ENCODE measurements at places on chromosomes 13 and 19.
A peak's percentile ranks its signal among the peaks of the same experiment; 100 is the strongest.

GRCh38 chr13:95222733-95223018, 78.6 kb downstream of the ABCC4 start:
- no peak for DNase-seq

GRCh38 chr19:29578349-29578748, 27.7 kb upstream of the POP4 start:
- DNase-seq, result no peak

- DNase-seq, result no peak
Measured at GRCh38 chr19:17865364-17866311, 5.9 kb downstream of the RPL18A start.

DNA sequence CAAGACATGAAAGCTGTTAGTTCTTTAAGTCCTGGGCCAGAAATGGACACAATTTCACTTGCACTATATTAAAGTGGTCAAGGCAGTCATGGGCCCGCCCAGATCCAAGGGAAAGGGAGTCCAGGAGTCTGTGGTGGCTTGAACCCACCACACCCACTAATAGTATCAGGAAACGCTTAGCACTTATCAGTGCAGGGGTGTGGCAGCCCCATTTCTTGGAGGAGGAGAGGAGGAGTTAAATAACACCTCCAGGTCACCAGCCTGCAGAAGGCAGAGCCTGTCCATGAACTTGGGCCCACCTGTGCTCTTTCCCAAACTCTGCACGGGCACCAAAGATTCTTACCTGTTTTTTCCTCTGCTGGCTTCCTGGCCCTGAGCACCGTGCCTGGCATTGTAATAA, 5.4 kb upstream of the NTN5 start:
- no peak for DNase-seq

GRCh38 chr13:42348576-42348975, 76.6 kb downstream of the AKAP11 start:
- DNase-seq, result no peak

- DNase-seq, result no peak
Measured at GRCh38 chr19:6219586-6220290, 60.0 kb downstream of the MLLT1 start.

GRCh38 chr19:30742406-30742938, 370.3 kb downstream of the ZNF536 start:
- DNase-seq, result no peak

- no peak for DNase-seq
Measured at GRCh38 chr13:41061914-41062837, 867 bp downstream of the WBP4 start.

GRCh38 chr13:46604226-46604990, 51.4 kb downstream of the LRCH1 start:
- DNase-seq, result no peak

GRCh38 chr13:83984793-83985192, 102.5 kb upstream of the SLITRK1 start:
- no peak for DNase-seq

GRCh38 chr13:73341748-73342147, 282.9 kb downstream of the KLF5 start:
- DNase-seq, result no peak

GRCh38 chr19:49110567-49110966, 3.6 kb upstream of the LIN7B start:
- no peak for DNase-seq

GRCh38 chr13:25347151-25347550, 24.6 kb upstream of the ATP8A2 start:
- DNase-seq, result no peak

DNA sequence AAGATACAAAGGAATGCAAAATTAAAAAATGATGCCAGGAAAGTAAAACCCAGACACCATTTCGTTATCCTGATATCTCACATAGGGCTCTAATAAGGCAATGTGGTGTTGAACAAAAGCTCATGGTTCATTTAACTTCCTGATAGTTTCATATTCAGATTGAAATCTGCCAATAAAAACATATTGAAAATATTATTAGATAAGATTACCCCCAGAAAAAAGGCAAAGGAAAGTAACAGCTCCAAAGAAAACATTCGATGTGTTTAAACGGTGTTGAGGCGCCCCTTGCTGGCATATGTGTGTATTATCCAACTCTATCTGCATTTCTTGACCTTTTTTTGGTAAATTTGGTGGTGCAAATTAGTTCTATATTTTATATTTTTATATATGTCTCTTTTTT, 75.9 kb downstream of the ESD start:
- DNase-seq, result peak; percentile 37

GRCh38 chr19:9941671-9942070, 5.4 kb upstream of the OLFM2 start:
- DNase-seq, result no peak

DNA sequence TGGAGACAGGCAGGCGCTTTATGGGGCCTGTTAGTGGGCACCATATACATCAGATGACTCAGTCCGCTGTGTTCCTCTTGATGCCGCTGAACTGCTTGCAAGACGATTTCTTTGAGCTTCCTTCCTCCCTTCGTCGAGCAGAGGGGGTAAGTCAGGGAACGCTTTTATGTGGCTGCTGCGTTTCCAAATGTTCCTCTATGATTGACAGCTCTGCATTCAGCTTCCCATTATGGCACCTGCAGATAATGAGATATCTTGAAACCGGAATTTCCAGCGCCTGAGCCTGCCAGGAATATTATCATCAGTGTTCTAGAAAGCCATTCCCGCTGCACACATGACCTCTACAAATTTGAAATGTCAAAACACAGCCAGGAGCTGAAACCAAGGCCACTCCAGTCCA, 257.0 kb downstream of the TSHZ3 start:
- no peak for DNase-seq

DNA sequence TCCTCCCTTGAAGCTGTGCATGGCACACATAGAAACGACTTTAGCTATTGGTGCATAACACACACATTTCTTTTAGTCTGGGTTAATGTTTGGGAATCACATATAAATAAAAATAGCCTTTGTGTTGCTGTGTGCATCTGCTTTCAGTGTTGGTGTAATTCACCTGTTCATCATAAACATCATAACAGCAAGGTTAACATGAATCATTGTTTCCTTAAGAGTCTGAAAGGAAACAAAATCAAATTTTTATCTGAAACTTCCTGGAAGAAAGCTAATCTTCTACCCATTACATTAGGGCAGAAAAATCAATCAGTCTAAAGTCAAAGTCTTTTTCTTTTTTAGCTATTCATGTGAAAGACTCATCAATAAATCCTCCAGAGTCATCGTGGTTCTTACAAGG, 35.0 kb upstream of the TNFSF11 start:
- no peak for DNase-seq

- no peak for DNase-seq
Measured at GRCh38 chr13:23724196-23724970, 154.2 kb downstream of the TNFRSF19 start.

DNA sequence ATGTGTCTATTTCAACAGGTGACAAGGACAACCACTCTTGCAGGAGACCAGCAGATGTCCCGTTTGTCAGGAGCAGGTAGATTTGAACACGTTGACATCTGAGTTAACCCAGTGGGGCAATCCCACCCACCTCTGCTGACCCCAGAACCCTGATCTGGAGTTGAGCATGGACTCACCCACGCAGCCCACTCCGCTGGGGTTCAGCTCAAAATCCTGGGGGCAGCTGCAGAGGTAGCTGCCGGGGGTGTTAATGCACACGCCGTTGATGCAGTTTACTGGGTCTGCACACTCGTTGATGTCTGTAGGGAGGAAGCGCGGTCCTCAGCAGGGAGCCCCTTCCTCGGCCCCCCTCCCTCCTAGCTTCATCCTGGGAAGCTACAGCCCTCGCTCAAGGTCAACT, 39.9 kb downstream of the FBN3 start:
- DNase-seq, result no peak

- DNase-seq, result no peak
Measured at GRCh38 chr13:105773863-105774538, 761.5 kb downstream of the EFNB2 start.

DNA sequence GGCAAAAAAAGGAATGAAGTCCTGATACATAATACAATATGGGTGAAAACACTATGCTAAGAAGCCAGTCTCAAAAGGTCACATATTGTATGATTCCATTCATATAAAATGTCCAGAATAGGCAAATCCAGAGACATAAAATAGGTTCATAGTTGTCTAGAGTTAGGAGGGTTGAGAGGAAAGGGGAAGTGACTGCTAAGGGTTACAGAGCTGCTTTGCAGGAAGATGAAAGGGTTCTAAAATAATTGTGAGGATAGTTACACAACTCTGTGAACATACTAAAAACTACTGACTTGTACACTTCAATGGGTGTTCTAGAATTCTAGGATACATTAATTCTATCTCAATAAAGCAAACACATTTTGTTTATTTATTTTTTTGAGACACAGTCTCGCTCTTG, 25.7 kb downstream of the CAB39L start:
- DNase-seq, result no peak

DNA sequence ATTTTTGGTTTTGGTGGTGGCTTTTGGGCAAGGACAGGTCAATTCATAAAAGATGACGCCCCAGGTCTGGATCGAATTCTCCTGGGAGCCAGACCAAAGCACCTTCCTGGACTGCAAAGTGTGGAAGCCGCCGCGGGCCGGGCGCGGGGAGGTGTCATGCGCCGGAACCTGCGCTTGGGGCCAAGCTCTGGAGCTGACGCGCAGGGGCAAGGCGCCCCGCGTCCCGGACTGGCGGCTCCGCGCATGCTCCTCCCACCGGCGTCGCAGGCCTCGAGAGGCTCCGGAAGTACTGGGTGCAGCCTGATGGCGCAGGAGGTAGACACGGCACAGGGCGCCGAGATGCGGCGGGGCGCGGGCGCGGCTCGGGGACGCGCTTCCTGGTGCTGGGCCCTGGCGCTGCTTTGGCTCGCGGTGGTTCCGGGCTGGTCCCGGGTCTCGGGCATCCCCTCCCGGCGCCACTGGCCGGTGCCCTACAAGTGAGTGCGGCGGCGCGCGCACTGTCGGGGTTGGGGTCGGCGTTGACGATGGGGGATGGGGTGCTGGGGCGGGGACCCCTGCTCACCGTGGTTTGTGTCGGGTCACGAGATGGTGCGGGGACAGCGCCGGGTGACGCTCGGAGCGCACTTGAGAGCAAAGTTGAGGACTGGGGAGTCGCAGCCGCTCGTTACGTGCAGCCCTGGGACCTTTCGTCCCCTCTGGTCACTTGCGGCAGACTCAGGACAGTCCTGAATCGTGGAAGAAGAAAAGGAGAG, at the start of gene CLN5:
Gene CLN5 (plus strand): TSS at position 286 of the 752 bp plus-strand sequence. CDS start 18 bp downstream, at position 304.
- DNase-seq, result peak; percentile 93

DNA sequence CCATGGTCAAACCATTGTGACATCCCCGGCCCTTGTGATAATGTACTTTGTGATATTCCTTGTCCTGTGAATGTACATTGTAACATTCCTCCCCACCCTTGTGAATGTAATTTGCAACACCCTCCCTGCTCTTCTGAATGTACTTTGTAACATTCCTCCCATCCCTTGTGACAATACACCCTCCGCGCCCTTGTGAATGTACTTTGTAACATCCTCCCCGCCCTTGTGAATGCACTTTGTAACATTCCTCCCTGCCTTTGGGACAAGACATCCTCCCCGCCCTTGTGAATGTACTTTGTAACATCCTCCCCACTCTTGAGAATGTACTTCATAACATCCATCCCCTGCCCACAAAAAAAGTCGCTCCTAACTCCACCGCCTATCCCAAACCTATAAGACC, 17.1 kb downstream of the ZNF846 start:
- no peak for DNase-seq

DNA sequence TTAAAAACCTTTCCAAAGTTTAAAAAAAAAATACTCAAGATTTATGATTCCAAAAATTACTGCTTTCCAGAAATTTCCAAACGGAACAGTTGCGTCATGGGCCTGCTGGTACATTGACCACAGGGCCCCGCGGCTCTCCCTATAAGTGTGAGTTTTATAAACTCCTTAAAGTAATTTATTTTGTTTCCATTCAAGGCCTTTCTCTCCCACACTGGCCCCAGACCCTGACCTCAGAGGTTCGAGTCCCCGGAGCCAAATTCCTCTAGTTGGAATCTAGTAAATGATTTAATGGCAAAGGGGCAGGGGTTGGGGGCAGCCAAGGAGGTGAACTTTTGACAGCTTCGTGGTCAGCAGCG, 97.5 kb downstream of the INSR start:
- no peak for DNase-seq

GRCh38 chr13:24196593-24197197, 36.2 kb downstream of the SPATA13 start:
- DNase-seq, result no peak

DNA sequence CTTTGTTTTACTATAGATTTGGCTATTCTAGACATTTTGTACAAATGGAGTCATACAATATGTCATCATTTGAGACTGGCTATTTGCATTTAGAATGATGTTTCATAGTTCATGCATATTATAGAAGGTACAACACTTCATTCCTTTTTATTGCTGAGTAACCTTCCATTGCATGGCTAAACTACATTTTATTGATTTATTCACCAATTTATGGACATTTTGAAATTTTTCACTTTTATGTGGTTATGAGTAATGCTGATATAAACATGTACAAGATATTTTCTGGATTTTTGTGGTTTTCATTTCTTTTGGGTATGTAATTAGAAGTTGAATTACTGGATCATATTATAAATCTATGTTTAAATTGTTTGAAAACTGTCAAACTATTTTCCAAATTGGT, 710.3 kb upstream of the SLITRK5 start:
- DNase-seq, result no peak

GRCh38 chr13:41762796-41763195, 198.1 kb downstream of the VWA8 start:
- DNase-seq, result no peak

DNA sequence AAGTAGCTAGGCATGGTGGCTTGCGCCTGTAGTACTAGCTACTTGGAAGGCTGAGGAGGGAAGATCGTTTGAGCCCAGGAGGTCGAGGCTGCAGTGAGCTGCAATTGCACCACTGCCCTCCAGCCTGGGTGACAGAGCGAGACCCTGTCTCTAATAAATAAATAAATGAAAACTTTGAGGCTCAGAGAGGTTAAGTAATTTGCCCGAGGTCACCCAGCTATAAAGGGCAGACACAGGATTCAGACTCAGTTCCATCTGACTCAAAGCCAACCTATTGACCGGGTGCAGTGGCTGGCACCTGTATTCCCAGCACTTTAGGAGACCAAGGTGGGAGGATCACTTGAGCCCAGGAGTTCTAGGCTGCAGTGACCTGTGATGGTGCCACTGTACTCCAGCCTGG, 7.4 kb upstream of the OLFM2 start:
- no peak for DNase-seq

- no peak for DNase-seq
Measured at GRCh38 chr13:98842070-98842469, 89.6 kb upstream of the SLC15A1 start.

DNA sequence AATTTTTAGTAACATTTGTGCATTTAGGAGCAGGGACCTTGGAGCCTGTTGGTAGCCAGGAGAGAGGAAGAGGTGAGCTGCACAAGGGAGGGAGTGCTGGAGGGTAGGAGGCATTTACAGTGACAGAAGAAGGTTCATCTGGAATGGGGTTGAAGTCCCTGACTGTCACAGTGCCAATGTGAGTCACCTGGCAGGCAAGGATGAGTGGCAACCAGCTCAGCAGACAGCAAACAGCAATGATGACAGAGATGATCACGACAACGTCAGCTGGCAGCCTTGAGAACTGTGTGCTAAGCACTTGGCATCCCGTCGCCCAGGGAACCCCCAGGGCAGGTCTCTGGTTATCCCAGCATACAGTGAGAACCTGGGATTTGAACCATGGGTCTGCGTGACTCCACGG, 2.6 kb downstream of the OR10H5 start:
- no peak for DNase-seq

- DNase-seq, result peak; percentile 65
Measured at GRCh38 chr13:98664047-98664446, 87.1 kb upstream of the STK24 start.

Measured in activated CD4-positive, alpha-beta T cell treated with anti-CD3 and anti-CD28 coated beads, Interleukin-2, amount 50 U/mL, for 48 hours (primary cell).